ENCODE measurements at places on chromosomes 12 and 14.

DNA sequence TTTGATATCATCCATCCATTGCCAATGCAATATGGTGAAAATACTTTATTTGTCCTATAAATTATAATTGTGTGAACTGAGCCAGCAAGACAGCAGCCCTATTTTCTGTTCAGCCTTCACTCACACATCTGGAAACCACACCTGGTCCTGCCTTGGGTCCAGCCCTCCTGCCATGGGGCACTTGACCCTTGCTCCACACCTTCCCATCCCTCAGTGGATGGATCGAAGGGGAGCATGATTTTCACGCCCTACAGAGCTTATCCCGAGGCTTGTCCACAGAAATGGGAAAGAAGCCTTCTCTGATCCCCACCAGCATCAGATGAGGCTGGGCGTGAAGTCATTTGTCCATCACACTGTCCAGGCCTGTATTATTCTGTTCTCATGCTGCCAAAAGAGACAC lies 10.1 kb downstream of the TMEM132D start:
- DNase-seq = no peak

DNA sequence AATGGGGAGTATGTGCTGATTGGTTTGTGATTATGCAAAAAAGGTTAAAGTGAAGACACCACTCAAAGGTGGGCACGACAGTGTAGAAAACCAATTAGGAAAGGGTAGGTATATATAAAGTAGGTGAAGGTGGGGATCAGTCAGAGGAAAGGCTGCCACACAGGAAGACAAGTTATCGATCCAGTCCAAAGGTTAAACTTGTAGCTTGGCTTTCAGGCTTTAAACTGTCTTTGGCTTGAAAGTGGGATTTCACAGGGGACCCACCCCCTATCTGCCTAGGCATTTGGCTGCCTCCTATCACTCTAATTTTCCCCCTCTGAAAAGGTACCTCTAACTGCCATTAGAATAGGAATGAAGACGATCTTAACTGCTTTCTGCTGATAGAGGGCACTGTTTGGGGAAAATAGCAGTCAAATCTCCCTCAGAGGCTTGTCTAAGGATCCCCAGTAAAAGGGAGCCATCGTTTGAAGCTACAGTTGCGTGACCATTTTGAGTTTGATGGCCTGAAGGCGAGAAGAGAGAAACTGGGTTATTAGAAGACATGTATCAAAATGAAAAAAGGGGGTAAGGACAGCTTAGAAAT lies 250.2 kb downstream of the GPHN start:
- DNase-seq = peak; percentile 23

GRCh38 chr14:96782436-96782835 lies 14.7 kb upstream of the VRK1 start:
- no peak for DNase-seq

- no peak for DNase-seq
These were observed 163.9 kb downstream of the RBM19 start for GRCh38 chr12:113802000-113802749.

DNA sequence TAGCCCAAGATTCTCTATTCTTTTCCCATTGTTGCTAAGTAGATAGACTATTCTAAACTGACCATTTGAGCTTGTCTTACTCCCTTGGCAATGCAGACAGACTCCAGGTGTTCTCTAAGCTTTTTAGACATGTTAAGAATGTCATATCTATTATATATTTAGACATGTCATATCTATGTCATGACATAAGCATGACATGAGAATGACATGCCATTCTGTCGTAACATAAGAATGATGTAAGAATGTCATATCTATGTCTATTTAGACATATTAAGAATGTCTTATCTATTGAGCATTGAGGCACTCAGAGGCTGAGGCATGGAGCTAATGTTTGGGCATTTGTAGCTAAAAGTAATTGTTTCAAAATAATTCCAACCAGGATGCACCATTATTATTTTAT lies 277.3 kb upstream of the ATP2B1 start:
- DNase-seq = no peak

DNA sequence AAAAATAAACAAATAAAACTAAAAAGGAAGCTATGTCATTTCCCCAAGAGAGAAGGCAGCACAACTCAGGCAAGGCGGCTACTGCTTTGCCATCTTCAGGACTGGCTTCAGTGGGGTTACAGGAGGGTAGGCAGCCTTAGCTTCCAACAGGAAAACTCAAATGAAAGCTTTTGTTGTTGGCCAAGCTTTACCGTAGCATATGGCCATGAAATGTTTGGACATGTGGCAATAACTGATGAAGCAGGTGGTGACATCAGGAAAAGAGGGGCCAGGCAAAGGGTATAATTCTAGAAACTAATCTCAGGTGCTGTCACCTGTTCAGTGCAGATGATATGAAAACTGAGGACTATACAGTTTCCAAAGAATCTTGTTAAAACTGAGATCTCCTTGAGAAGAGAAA lies 22.8 kb upstream of the NPFF start:
- DNase-seq = no peak

GRCh38 chr12:99170037-99170436 lies 477.5 kb upstream of the GARIN6 start:
- no peak for DNase-seq

GRCh38 chr14:101843665-101844064 lies 82.2 kb downstream of the PPP2R5C start:
- DNase-seq = no peak

- DNase-seq = no peak
These were observed 469.8 kb downstream of the ZFP36L1 start for GRCh38 chr14:68322940-68323620.

- no peak for DNase-seq
These were observed 14.2 kb upstream of the OAS2 start for GRCh38 chr12:112964067-112964670.

DNA sequence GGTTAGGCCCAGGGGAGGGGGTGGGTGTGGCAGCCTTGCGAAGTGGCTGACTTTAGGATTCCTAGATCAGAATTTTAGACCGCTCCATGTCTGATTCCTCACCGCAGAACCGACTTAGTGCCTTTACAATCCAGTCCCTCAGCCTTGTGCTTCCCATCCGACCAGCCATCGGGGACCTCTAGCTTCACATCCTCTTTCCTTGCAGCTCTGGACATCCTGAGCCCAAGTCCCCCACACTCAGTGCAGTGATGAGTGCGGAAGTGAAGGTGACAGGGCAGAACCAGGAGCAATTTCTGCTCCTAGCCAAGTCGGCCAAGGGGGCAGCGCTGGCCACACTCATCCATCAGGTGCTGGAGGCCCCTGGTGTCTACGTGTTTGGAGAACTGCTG lies 557 bp downstream of the COPS7A start:
- DNase-seq = no peak

DNA sequence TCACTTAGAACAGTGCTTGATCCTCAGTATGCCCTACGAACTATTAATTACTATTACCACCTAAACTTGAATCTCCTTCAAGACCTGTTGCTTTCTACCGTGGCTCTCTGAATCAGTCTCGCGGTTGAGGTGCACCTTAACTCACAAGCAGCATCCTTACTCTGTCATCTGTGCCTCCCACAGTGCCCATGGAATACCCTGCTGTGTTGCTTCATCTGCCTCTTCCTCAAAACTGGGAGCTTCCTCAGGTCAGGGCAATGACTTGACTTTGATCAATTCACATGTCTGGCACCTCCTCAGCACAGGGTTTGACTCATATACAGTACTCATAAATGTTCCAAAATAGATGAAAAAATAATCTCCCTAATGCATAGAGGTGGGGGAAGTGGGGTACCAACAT lies 305.9 kb downstream of the NUAK1 start:
- DNase-seq = no peak

DNA sequence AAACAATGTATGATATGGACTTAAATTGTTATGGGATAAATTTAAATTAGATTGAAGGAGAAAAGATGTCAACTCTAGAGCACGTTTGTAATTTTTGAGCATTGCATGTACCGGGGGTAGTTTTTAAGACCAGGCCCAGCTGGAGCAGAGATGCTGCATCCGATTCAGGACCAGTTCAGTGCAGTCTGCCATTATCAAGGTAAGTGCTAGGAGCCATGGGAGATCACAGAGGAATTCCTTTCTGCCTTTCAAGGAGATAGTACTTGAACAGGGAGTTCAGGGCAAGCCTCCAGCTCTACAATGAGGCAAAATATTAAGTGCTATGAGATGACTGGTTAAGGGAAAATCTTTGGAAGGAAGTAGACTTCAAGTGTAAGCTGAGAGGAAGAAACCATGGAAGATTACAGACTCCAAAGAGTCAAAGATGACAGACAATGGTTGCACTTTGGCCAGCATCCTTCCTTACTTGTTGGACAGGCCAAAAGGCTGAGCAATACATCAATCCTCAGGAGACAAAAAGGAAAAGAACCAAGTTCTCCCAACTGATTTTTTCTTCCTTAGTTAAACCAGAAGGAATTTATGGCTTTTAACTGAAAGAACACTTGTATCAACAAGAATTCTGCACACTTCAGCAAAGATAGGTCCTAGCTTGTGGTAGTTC lies 113.2 kb upstream of the HIF1A start:
- DNase-seq = no peak

DNA sequence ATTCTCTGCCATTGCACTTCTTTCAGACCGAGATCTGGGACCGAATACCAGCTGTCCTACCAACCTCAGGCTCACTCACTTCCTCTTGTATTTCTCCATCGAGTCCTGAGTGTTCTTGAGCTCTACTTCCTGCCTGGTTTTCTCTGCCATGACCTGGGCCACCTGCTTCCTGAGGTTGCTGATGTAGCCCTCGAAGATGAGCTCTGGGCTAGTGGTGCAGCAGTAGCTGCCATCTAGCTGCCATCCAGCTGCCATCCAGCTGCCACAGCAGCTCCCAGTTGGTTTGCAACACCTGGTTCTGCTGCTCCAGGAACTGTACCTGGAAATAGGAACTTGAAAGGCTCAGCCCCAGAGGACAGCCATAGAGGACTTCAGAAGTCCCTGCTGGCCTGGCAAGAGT lies 15.0 kb upstream of the KRT73 start:
- DNase-seq = no peak

- DNase-seq = no peak
These were observed 225.7 kb downstream of the TMTC2 start for GRCh38 chr12:82912406-82912805.

DNA sequence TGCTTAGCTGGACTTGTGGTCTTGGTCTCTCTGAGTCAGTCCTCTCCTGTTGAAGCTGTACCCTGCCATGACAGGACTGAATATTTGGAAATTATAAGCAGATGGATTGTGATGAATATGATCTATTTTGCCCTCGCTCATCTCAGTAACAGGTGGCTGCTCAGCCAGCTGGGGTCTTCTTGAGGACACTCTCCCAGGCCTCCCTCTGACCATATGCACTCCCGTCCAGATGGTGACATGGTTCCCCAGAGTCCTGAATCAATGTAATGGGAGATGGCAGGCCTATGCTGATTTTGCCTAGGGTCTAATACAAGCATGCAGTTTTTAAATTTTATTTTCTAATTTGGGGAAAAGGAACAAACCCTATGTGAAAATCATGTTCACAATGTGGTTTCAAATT lies 63.1 kb upstream of the TRHDE start:
- DNase-seq = no peak

DNA sequence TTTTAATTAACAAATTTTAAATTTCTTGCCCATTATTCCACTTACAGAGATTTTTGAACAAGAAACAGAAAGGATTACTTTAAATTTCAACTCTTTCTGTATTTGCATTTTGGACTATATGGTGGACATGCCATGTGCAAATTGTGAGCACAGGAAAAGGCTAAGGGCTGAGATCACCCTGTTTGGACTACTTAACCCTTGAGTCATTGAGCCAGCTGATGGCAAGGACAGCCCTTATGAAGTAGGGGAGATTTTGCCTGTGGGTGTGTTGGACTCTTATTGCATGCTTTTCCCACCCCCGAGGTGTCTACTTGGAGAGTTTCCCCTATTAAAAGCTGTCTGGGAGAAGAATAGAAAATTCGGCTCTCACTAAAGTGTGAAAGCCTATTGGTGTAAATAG lies 17.2 kb downstream of the DERA start:
- no peak for DNase-seq

GRCh38 chr12:42162193-42162592 lies 17.5 kb upstream of the GXYLT1 start:
- DNase-seq = no peak

GRCh38 chr12:67452119-67452805 lies 183.1 kb downstream of the CAND1 start:
- DNase-seq = no peak

- DNase-seq = no peak
These were observed 74.9 kb upstream of the BCAT1 start for GRCh38 chr12:25023808-25024207.

DNA sequence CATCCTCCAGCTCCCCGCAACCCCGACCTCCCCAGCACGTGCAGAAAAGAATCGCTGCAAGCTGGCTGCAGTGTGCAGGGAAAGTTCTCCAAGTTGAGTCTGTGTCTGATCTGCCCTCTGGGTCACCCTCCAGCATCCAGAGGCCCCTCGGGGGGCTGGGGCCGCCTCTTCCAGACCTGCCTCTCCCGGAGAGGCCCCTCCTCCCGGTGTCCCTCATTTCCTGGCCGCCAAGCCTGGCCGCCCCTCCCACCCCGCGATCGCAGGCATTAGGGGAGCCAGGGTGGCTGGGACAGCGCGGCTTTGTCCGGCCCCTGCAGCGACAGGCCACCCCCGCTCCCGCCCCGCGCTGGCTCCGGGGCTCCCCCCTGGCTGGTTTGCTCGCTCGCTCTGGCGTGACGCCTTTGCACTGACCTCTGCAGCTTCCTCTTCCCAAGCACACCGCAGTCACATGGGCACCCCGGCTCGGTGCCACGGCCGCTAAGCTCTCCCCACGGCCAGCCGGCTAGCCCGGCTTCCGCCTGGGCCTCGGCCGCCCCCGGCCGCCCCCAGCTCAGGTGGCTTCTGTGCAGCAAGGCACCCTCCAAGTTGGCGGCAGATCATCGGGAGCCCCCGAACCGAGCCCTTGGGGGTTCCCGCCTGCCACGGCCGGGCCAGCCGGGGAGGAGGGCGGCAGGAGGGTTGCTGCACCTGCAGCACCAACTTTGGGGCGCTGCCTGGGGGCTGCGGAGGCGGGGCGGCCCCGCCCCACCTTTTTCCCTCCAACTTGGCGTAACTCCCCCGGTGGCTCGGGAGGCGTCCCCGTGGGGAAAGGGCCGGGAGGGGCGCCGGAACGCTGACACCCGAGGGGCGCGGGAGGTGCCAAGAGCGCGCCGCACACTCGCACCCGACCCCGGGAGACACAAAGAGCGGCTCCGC lies 43.7 kb downstream of the KDM2B start:
- DNase-seq = peak; percentile 81
